ENCODE measurements at places on chromosomes 4 and X. TPM values are rescaled to one million over a fixed set of nuclear protein-coding genes. Genes with fewer than 3 reads are reported as not detected.

The LUZP4 gene
- total RNA-seq: not detected

The FGF13 gene
- not detected for total RNA-seq

The DCLK2 gene
- total RNA-seq: not detected

The SSX2 gene
- total RNA-seq: not detected

The GLRA3 gene
- total RNA-seq: not detected

The HPGDS gene
- not detected for total RNA-seq

The CFAP99 gene
- 0.36 TPM for total RNA-seq

The IQCM gene
- total RNA-seq: not detected

The FAM9B gene
- total RNA-seq: not detected

The PCDH19 gene
- not detected for total RNA-seq

The PRDM8 gene
- total RNA-seq: 6.0 TPM

The SHOX gene
- not detected for total RNA-seq

The NRK gene
- total RNA-seq: not detected

The TRPC5OS gene
- not detected for total RNA-seq

The SORCS2 gene
- total RNA-seq: not detected

The GLRA2 gene
- not detected for total RNA-seq

The CXCL5 gene
- total RNA-seq: not detected

The SERTM2 gene
- total RNA-seq: not detected

The XIAP gene
- total RNA-seq: 15.2 TPM

DNA sequence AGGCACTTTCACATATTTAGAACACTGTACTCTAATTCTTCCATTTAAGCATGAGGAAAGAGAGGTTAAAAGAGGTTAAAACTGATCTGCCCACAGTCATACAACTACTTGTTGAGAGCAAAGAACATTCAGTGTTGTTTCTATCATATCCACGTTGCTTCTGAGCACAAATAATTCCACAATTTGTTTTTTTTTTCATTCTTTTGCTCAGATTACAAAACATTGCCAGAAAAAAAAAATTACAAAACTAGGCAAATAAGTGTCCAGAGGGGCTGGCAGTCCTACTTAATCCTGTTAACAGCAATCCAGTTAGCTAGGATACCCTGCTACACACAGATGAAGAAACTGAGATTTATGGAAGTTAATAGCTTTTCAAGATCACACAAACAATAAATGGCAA is 6.3 kb upstream of the USP53 start:
- DNase-seq: no peak

DNA sequence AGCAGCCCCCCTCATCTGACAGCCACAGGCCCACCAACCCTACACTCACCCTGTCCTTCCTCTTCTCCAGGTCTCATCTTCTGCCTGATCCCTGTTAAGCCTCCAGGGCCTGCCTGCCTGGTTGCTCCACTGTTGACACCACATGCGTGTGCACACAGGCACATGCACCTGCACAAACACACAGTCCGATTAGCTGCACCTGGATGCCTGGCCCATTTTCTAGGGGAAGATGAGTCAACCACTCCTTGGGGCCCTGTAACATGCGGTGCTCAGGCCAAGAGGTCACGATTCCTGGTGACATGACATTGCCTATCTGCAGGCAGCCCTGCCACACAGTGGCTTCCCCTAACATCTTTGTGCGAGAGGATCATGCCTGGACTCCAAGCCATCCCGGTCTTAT is 498.4 kb downstream of the BCOR start:
- no peak for DNase-seq

- DNase-seq: peak; percentile 52
Observed at GRCh38 chrX:56802921-56803849, 74.1 kb downstream of the NBDY start.

DNA sequence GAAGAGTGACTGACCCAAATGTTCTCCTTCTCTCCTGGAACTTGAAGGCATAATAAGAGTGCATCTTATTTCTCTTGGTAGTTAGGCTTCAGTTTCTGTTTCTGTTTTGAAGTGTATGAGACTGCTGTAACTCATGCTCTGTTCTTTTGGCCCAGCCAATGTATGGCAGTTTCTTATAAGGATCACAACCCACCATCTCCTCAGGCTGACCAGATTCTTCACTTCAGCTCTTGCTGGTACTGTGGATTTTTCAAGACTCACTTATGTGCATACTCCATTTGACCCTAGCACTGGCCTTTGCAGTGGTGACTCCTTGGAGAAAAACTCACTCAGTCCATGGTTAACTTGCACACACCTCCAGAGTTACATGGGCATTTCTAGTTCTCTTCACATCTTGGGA is 9.6 kb upstream of the YTHDC1 start:
- no peak for DNase-seq

DNA sequence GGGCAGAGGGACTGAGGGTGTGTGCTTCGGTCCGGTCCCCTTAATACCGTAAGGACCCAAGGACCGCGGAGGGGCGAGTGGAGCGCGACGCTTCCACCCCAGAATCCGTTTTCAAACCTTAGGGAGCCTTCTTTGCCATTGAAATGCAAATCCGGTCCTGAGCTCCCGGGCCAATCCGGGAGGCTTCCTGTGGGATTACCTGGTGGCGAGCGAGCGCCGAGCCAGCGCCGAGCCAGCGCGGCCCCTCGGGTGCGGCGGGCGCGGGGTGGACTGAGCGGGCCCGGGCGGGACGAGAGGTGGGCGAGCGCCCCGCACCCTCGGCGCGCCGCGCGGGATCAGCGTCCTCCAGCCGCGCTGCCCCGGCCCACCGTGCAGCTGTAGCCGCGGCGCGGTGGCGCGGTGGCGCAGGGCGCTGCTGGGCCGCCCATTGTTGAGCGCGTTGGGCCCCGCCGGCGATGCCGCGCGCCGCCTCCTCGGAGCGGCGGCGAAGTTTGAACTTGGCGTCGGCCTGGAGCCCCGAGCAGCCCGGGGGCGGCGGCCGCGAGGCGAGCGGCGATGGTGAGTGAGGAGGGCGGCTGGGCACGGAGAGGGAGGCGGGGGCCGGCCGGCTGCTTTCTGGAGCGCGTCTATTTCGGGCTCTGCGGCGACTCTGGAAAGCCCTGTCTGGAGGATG is 208.7 kb downstream of the SOWAHB start:
- no peak for DNase-seq

DNA sequence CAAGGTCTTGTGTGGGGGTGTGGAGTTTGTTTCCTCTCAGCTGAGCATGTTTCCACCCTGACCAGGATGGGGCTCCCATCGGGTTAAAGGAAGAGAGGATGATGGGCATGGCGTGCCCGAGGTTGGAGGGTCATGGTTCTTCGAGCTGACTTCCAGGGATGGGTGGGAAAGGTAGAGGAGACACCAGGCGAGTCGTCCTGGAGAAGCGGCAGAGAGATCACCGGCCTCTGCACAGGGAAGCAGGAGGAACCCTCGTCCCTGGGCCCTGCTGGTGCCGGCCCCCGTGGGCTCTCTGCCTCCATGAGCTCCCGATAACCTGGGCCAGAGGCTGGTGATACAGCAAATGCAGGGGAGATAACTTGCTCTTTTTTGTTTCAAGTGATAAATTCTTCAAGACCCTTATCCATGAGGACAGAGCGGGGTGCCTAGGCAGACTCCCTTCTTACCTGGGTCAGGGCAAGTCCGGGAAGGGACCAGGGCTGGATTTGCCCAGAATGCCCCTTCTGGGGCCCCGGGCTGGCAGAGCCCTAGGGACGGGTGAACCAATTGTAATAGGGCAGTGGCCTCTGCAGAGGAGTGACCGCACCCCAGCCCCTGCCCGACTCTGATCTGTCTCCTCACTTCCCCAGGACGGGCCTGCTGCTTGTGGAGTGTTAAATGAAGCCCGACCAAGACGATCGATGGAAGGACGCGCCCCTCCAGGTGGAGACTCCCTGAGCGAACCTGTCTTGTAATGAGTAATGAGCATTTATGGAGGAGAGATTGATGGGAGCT is 63.0 kb downstream of the CPZ start:
- no peak for DNase-seq

- DNase-seq: no peak
Observed at GRCh38 chr4:1466034-1466862, 60.0 kb upstream of the NKX1-1 start.

GRCh38 chr4:140028676-140029517 is 125.1 kb downstream of the MAML3 start:
- no peak for DNase-seq

GRCh38 chrX:53320543-53321229 is 39.3 kb upstream of the IQSEC2 start:
- peak; percentile 10 for DNase-seq

GRCh38 chrX:12567857-12568256 is 223.4 kb upstream of the PRPS2 start:
- DNase-seq: no peak

DNA sequence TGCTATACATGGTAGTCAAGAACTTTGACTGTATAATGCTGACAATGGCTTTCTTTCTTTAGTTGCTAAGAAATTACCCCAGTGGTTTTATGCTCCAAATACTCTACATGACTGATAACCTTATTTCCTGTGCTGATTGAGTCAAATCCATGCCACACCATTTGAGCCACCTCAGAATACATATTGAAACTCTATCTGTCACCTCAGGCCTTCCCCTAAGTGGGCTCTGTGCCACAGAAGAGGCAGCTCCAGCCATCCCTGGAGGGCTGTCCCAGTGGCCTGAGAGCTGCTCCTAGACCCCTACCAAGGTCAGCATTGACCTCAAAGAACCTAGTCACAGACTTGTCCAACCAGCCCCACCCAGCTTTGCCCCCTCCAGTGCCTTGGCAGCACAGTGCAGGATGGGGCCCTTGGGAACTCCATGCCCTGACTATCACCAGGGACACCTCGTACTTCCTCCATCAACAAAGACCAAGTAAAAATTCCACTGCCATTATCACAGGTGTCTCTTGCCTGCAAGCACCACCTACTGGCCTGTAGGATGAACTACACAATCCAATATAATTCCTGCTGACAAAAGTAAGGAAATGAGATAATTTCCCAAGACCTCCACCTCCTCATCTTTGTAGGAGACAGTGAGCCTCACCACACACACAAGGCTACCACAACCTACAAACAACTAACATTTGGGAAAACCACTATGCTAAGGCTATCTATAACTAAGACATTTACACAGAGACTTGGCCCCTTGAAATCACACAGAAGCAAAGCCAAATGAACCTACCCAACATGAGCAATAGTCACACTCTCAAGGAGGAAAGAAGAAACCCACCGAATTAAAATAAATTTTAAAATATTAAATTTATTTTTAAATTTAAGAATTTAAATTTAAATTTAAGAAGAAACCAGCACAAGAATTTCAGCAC is 239.9 kb downstream of the NKX6-1 start:
- no peak for DNase-seq

GRCh38 chr4:40630335-40631021 is 814 bp upstream of the RBM47 start:
- no peak for DNase-seq

DNA sequence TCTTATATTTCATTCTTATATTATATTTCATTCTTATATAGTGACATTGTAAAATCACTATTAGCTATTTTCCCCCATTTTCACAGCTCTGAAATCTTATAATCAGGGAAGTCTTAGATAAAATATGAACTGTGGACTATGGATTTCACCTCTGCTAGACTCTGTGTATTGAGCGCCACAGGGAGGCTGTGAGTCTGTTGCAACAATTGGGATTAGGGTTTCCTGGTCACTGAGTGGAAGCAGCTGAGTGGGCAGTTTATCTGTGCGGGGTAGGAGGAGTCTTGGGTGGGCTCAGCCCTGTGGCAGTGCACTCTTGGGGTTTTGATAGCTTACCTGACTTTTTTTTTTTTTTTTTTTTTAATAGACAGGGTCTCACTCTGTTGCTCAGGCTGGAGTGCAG is 249.5 kb downstream of the PTTG2 start:
- no peak for DNase-seq

- no peak for DNase-seq
Observed at GRCh38 chr4:124636788-124637187, 75.7 kb downstream of the ANKRD50 start.

DNA sequence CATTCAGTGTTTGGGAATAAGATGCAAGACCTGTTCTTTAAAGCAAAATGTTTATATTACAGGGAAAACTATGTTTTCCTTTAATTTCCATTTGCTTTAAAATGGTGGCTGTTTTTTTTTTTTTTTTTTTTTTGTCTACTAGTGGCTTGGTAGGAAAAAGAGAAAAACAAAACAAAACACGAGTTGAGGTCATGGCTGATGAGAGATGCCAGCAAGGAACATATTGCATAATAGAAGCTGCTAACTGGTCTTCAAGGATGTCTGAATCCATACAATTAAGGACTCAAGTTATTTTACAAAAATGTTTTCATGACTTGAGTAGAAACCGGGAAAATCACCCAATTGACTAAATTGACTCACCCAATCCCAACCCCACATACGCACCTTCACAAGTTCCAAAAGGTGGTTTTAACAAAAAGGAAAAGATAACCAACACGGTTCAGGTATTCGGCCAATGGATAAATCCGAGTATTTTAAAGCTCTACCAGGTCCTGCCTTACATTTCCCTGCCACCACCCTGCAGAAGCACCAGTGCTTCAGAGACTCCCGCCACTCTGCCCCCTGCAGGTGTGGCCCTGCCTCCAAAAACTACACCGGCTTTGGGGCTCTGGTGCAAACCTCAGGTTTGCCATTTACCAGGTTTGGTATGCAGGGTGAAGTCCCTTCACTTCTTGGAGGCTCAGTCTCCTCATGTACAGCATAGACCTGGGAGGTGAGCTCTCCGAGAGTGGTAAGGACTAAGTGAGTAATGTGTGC is 27.1 kb downstream of the PIR start:
- no peak for DNase-seq

- DNase-seq: no peak
Observed at GRCh38 chr4:165757451-165757850, 115.6 kb upstream of the TLL1 start.

GRCh38 chr4:105236202-105236915 is 89.7 kb downstream of the TET2 start:
- DNase-seq: peak; percentile 3

- DNase-seq: no peak
Observed at GRCh38 chr4:111400741-111401140, 744.5 kb upstream of the FAM241A start.

- DNase-seq: no peak
Observed at GRCh38 chr4:112141366-112142138, 3.7 kb upstream of the FAM241A start.

- no peak for DNase-seq
Observed at GRCh38 chrX:20130357-20130756, 11.3 kb downstream of the EIF1AX start.

- DNase-seq: no peak
Observed at GRCh38 chr4:119592830-119593229, 35.8 kb downstream of the PDE5A start.

DNA sequence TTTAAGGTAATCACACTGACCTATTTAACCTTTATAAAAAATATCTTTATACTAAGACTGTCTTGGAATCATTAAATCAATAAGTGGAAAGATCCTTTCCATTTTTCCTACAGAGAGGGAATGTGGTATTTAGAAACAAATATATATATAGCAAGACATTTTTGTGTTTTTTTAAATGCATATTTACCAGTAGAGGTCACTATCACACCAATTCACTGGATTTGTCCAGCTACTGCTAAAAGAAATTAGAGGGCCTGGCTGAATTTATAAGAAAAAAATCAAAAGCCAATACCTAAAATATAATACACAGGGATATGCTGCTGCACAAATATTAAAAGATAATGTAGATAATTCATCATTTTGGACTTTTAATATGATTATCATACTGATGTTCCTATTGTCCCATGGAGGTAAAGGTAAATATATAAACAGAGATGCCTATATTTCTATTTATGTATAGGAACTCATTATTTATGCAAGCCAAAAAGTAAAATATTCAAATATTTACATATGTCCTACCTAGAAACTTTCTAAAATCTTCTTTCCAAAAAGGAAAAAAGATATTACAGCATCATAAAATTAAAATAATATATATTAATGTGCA is 69.5 kb downstream of the PDE5A start:
- DNase-seq: no peak

- DNase-seq: no peak
Observed at GRCh38 chr4:139934057-139934707, 219.8 kb downstream of the MAML3 start.

Data from CD8-positive, alpha-beta T cell (primary cell).